ENCODE measurements at places on chromosomes 6 and 20. TPM values are rescaled to one million over a fixed set of nuclear protein-coding genes. Genes with fewer than 3 reads are reported as not detected.

B3GAT2 gene
- 0.05 TPM for total RNA-seq

- DNase-seq = no peak
Measured at GRCh38 chr20:2713285-2713684, 20.7 kb downstream of the EBF4 start.

WASF1 gene
- 3.7 TPM for total RNA-seq

DNA sequence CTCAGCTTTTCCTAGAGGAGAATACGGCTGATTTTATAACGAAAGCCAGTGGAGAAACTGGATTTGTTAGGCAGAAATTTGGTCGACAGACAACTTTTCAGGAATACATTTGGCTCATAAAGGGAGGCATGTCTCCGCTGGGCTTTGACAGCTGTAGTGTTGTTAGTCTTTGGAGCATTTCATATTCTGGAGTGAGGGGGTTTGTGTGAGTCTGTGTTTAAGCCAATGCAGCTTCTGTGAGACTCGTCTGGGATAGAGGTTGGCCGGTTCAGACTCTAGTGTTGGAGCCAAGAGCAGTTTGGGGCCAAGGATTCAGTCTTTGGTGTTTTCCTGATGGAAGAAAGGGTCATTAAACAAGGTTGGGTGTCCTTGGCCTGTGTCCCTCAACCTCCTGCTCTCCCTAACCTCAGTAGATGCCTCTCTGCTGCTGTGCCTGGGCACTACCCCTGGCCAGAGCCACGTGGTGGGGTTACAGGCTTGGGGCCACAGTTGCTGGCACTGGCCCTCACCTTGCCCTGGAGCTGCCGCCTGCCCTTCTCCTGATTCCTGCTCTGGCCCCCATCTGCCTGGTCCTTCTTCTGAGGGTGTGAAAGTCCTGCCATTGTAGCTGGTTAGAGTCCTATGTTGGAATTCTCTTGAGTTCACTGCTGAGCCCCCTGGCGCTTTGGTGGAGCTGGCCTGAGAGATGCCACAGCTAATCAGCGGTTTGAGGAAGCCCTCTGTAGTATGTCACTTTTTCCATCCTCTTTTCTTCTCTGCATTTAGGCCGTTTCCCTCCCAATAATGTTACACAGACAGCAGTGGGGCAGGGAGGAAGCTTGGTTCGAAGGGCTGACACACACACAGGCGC is 6.9 kb downstream of the PTK7 start:
- no peak for DNase-seq

- DNase-seq = no peak
Measured at GRCh38 chr20:64077876-64078551, 1.3 kb downstream of the RGS19 start.

MAPK13 gene
- 1.9 TPM for total RNA-seq

TOMM34 gene
- 6.9 TPM for total RNA-seq
